IPS-NIHi11 (cell line): ENCODE measurements at places on chromosomes 6 and 20.

GRCh38 chr6:122651604-122652003 lies 41.4 kb downstream of the PKIB start:
- DNase-seq, result no peak

- no peak for DNase-seq
Observed at GRCh38 chr6:47348316-47348863, 38.7 kb upstream of the TNFRSF21 start.

DNA sequence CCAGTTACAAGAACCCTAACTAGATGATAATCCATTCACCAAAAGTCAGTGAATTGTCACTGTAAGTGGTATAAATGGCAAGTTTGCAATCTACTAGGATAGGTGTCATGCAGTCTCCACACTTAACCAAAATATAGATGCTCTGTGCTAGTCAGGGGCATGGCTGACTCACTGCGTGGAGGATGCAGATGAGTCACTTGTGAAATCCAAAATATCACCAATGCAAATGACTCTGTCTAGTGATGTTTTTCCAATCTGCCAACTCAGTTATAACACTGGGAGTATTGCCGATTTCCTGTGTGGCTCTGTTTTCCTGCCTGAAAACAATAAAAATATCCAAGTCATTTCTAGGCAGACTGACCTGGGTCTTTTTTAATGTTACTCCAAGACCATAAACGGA lies 47.8 kb upstream of the NRSN1 start:
- DNase-seq, result no peak

DNA sequence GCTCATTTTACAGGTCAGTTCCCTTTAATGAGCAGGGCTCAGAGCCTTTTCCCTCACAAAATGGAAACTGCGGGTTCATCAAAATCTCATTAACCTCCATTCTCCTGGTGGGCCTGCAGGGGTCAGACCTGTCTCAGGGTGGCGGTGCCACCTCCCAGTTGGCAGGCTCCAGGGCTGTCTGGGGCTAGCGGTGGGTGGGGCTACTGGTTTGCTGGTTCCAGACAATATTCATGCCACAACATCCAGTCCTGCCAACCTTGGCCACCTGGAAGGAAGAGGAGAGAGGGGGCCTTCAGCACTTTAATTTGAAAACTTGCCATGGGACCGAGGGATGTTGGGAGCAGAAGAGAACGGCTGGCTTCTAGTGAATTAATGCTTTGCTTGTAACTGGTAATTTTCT lies 41.9 kb upstream of the CTNNBL1 start:
- peak; percentile 73 for DNase-seq

DNA sequence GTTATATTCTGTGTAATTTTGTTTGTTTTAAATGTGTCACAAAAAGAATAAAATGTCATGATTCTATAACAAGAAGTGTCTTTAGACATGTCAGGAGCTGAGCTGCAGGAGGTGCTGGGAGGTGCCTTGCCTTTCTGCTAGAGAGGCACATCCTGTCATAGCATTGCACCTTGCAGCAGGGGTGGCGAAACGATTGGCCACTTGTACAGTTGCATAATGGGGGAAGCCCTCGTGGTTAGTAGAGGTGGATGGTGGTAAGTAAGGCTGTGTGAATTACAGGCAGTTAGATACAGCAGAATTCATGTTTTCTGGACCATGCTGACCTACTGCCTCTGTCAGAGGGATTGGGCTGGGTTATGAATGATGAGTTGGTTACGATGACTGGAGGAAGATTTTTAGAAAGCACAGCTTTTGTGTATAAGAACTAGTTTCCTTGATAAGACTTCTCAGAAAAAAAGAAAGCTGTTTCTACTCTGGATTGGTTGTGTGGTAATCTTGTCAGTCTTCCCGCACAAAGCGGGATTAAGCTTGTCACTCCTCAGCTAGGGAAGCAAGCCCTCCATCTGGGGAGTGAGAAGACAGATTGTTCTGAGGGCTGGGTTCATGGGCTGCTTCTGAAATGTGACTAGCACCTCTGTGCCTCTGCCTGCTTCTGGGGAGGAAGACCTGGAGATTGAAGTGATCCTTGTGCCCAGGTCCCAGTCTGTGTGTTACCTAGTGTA lies 74.9 kb downstream of the FOXO3 start:
- DNase-seq, result no peak

GRCh38 chr6:25608558-25609174 lies 43.3 kb upstream of the SCGN start:
- DNase-seq, result no peak

GRCh38 chr6:36755435-36756348 lies 58.1 kb downstream of the RAB44 start:
- no peak for DNase-seq

- DNase-seq, result no peak
Observed at GRCh38 chr6:71463061-71463460, 174.4 kb downstream of the OGFRL1 start.

DNA sequence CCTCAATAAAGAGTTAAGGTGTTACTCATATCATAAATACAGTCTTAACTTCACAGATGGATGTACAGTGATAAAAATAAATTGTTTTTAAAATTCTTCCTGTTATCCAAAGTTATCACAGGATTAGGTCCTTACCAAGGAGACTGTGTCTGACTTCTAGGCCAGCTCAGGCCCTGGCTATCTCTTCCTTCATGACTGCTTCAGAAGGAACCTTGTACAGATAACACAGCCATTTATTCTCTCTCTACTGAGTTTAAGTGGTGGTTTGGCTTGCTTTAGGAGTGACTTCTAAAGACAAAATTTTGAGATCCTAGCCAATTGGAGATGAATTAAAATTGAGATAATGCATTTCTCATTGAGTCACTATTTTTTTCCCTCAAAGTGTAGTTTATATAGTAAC lies 40.8 kb upstream of the RNF182 start:
- no peak for DNase-seq

- DNase-seq, result no peak
Observed at GRCh38 chr20:50278684-50279531, 88.3 kb downstream of the CEBPB start.

DNA sequence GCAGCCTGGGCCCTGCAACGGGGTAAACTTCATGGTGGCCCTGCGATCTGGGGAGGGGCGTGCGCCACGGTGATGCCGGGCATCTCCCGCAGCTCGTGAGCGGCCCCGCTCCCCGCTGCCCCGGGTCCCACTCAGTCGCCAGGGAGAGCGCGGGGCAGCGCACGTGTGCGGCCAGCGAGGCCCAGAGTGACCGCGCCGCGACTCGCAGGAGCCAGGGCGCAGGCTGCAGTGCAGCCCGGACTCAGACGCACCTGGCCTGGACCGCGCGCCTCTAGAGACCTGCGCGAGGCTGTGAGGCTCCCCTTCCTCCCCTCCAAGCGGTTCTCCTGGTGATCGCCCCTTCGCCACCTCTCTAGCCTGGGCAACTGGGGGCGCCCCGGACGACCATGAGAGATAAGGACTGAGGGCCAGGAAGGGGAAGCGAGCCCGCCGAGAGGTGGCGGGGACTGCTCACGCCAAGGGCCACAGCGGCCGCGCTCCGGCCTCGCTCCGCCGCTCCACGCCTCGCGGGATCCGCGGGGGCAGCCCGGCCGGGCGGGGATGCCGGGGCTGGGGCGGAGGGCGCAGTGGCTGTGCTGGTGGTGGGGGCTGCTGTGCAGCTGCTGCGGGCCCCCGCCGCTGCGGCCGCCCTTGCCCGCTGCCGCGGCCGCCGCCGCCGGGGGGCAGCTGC lies 652 bp downstream of the BMP6 start:
- peak; percentile 60 for DNase-seq

DNA sequence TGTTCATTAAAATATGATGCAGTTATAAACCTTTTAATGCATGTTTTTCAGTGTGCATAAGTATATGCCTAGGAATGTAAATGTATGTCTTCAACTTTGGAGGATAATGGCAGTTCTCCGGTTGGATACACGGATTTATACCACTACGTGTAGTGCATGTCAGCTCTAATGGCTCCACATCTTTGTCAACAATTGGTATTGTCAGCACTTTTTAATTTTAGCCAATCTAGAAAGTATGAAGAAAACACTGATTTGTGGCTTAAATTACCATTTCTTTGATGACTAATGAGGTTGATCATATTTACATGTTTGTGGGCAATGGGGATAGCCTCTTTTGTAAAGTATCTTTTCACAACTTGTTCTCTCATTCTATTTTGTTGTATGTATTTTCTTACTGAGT lies 10.9 kb upstream of the RAB32 start:
- DNase-seq, result no peak

GRCh38 chr6:109002051-109002697 lies 92.5 kb downstream of the SESN1 start:
- DNase-seq, result no peak

GRCh38 chr20:16124911-16125776 lies 448.1 kb downstream of the KIF16B start:
- DNase-seq, result no peak
